ENCODE measurements at places on chromosomes 2 and 18. TPM values are rescaled to one million over a fixed set of nuclear protein-coding genes. Genes with fewer than 3 reads are reported as not detected.

- no peak for DNase-seq
Measured at GRCh38 chr2:101806701-101807100, 109.2 kb downstream of the MAP4K4 start.

GRCh38 chr18:44564922-44565321 is 115.8 kb upstream of the SETBP1 start:
- no peak for DNase-seq

GRCh38 chr2:86791573-86791972 is 860 bp upstream of the CD8A start:
- peak; percentile 27 for DNase-seq

- no peak for DNase-seq
Measured at GRCh38 chr2:95380280-95380679, 22.2 kb upstream of the FAHD2A start.

The CD8B2 gene
- not detected for polyA plus RNA-seq

The FZD7 gene
- polyA plus RNA-seq: 16.1 TPM

The EMILIN2 gene
- 1.4 TPM for polyA plus RNA-seq

The LYPD1 gene
- polyA plus RNA-seq: 4.3 TPM

The TMEM37 gene
- polyA plus RNA-seq: 0.13 TPM
